ENCODE measurements at places on chromosomes 2 and 18.

GRCh38 chr2:187586011-187586641 lies 31.9 kb upstream of the TFPI start:
- peak; percentile 85 for DNase-seq

DNA sequence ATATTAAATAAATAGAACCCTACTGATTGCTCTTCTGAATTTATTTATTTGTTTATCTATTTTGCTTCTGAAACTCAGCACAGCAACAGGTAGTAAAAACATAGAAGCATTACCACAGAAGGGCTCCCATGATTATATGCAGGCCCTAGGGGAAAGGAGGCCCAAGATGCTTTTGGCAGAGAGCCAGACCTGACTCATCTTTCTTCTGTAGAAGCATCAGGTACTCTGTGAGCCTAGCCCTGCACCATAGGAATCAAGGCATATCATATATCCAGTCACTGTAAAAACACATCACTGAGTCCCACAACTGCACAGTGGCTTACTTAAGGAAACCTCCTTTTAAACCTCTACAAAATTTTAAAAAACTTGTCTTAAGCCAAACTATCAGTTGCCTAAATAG lies 1.8 kb downstream of the SCN9A start:
- DNase-seq = no peak

DNA sequence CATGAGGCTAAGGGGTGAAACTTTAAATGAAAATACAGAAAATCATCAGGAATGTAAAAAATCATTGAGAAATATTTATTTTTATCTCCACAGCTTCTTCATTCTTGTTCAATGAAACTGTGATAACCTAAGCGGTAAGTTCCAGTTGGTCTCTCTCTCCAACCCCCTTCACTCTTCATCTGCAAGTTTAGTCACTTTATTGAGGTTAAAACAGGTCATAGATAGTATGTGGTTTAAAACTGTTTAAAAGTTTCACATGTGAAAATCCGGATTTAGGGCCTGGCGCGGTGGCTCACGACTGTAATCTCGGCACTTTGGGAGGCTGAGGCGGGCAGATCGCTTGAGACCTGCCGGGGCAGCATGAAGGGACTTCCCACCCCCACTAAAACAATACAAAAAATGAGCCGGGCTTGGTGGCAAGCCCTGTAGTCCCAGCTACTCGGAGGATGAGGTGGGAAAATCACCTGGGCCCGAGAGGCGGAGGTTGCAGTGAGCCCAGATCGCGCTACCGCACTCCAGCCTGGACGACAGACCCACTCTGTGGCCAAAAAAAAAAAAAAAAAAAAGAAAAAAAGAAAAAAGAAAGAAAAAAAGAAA lies 1.6 kb upstream of the PHLPP1 start:
- DNase-seq = no peak

DNA sequence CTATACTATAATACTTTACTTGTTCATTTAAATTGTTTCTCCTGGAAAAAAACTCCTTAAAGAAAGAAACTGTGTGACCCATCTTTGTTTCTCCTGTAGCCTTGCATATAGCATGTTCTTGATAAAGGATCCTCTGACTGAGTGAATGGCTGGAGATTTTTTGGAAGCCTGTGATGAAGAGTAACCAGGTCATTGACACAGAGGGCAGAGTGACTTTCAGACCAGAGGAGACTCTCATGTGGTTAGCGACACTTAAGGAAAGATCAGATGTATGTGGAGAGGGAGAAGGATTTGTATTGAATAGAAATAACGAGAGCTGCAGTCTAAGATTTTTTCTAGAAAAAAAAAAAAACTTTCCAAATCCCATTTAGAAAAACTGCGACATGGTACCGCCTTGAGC lies 85.5 kb downstream of the TRIM43 start:
- no peak for DNase-seq

DNA sequence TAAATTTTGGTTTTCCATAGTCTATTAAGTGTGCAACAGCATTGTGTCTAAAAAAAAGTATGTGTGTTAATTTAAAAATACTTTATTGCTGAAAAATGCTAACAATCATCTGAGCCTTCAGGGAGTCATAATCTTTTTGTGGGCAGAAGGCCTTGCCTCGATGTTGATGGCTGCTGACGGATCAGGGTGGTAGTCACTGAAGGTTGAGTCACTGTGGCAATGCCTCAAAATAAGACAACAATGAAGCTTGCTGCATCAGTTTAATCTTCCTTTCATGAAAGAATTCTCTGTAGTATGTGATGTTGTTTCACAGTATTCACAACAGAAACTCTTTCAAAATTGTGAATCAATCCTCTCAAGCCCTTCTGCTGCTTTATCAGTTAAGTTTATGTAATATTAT lies 31.3 kb downstream of the HDHD2 start:
- DNase-seq = no peak

DNA sequence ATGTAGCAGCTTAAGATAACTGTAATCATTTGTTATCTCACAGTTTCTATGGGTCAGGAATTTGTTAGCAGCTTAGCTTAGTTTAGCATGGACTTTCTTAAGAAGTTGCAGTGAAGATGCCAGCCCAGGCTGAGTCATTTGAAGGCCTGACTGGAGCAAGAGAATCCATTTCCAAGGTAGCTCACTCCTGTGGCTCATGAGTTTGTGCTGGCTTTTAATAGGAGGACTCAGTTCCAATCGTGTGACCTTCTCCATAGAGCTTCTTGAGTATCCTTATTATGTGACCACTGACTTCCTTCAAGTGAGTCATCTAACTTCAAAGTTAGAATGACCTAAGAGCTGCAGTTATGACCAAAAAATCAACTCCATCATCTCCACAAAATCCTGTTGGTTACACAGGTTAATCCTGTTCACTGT lies 1.4 kb downstream of the GPATCH11 start:
- DNase-seq = peak; percentile 59

GRCh38 chr2:241632478-241633325 lies 4.3 kb downstream of the THAP4 start:
- no peak for DNase-seq

- no peak for DNase-seq
Observed at GRCh38 chr2:190318931-190319554, 583 bp downstream of the HIBCH start.

DNA sequence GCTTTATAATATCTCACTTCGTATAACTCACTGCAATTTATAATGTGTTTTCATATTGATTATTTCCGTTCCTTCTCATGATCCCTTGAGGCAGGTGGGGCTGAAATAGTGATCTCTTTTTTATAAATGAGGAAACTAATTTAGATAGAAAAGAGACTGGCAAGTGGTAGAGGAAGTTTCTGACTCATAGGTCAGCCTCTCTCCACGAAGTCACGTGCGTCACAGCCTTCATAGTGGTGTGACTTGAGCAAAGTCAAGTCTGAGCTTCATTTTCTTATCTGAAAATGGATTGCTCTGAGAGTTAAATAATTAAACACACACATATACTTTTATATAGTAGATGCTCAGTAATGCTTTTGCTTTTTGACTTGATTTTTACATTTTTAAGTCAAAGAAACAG lies 19.9 kb downstream of the ABCG5 start:
- DNase-seq = peak; percentile 86

DNA sequence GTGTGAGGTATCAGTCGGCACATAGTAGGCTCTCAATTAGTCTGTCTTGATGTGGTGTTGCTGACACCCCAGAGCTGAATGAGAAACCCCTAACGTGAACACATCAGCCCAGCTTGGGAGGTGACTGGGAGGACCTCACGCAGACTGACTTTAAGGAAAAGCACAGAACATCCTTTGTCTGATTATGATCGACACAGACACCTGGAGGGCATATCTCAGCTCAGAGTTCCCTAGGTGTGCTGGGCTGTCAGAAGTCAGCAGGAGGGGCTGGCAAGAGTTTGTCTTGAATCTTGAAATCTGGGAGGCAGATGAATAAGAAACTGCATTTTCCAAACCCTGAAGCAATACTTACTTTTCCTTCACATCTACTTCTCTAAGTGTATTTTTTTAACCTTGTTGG lies 16.8 kb upstream of the MYCN start:
- DNase-seq = no peak

DNA sequence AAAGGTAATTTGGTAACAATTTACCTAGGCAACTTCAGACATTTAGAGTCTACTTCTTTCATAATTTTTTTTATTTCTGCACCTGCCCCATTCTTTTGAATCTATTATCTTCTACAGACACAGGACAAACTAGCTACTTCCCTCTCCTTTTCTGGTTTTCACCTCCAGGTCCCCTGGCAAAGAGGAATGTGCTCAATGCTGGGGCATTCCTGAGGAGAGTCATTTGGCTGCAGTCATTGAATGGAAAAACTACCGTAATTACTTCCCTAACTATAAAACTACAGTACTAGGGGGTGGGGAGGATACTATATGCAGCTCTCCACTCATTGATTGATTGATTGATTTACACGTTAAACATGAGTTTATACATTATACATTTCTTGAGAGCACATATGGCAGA lies 11.2 kb upstream of the ARHGAP28 start:
- no peak for DNase-seq

DNA sequence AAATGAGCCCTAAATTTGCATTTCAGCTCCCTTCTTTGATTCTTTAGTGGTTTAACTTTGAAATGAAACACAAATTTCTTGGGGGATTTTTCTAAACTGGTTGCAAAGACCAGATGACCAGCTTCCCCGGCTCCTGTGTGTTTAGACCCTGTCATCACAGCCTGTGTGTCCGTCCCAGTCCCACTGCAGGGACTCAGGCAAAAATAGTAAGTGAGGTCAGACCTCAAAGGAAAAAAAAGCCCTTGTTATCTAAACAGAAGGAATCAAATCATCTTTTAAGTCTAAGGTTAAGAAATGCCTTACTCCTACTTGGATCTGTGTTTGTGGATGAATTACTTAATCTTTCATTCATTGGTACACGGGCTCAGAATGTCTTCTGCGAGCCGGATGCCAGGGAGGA lies 423.7 kb downstream of the LPIN1 start:
- peak; percentile 92 for DNase-seq

DNA sequence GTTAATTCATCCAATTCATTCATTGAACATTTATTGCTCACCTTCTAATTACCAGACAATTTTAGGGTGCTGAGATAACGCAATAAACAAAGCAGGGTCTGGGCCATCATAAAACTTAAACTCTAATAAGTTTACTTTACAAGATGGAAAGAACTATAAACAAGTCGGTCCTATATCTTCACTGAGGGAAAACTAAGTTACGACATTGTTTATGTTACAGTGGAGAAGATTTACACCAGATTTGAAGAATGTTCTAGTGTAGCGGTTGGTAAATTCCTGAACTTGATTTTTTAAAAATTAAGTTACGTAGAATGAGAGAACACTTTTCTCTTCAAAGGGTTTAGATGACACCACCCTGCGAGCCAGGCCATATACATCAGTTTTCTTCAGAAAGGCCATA lies 20.7 kb upstream of the FRZB start:
- no peak for DNase-seq

DNA sequence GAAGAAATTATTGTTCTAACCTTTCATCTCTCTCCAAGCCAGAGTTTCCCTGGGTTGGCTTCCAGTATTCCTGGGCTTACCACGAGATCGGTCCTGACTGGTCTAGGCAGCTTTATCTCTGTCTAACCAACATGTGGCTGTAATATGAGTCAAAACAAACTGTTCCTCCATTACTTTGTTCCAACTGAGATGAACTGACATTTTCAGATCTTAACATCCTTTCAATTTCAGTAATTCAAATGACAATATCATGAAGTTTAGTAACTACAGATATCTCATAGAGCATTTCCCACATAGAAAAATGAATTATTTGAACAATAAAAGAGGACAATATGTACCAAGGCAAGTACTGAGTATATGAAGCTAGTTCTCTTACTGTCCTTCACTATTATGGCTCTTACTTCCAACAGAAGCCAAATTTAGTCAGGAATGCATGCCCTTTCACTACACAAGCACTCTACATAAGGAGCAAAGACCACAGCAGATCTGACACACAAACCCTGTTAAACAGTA lies 15.5 kb downstream of the SLC25A12 start:
- no peak for DNase-seq

GRCh38 chr2:188042412-188042811 lies 249.3 kb upstream of the GULP1 start:
- no peak for DNase-seq

- DNase-seq = peak; percentile 78
Observed at GRCh38 chr2:117979911-117980701, 33.8 kb downstream of the CCDC93 start.

GRCh38 chr2:165876712-165877111 lies 76.9 kb downstream of the TTC21B start:
- DNase-seq = peak; percentile 30

DNA sequence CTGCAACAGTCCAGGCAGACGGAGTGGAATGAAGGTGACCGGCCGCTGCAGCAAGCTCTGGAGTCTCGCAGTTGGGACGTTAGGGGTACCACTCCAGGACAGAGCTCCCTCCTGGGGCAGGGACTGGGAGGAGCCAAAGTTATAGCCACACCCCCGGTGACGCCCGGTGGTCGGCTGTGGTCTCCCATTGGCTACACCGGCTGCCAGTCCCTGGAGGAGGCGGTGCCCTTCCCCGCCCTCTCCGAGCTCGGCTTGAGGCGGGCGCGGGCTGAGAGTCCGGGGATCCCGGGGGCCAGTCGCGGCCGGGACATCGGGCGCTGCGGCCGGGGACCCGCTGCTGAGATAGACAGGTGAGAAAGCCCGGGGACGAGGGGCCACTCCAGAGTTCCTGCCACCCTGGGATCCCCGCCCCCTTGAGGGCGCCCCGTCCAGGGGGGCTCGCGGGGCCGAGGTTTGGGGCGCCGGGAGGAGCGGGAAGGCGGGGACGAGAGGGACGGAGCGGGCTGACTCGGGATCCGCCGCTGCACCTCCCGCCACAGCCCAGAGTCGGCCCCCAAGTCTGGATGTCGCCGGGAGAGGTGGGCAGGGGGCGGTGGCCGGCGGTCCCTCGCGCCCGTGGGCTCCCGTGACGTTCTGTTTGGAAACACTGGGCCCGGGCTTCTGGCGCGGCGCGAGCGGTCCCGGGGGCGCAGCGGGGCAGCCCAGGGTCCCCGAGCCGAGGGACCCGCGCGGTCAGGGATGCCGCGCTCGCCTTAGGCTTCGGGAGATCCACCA lies at the start of gene PLEKHH2:
Gene PLEKHH2, plus strand, starts transcription at position 231 of the 774 bp plus-strand sequence. CDS start 7,414 bp downstream, outside the sequence.
- peak; percentile 66 for DNase-seq

GRCh38 chr18:54280220-54280569 lies 10.9 kb downstream of the POLI start:
- DNase-seq = no peak

GRCh38 chr2:146547236-146547635 lies 1297.6 kb upstream of the ACVR2A start:
- DNase-seq = no peak

DNA sequence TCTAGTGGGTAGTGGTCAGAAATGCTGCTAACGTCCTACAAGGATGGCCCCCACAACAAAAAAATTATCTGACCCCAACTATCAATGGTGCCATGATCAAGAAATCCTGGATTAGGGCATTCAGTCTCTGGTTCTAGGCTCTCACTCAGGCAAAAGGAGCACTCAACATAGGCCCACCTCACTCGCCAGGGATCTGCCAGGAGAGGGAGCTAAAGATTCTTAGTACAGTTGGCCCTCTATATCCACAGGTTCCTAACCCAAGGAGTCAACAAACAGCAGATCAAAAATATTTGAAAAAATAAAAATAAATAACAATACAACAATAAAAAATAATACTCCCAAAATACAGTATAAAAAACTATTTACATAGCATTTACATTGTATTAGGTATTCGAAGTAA lies 10.0 kb downstream of the SLC4A5 start:
- peak; percentile 16 for DNase-seq

GRCh38 chr2:130848526-130849210 lies 12.0 kb downstream of the ARHGEF4 start:
- no peak for DNase-seq

GRCh38 chr2:239608723-239609122 lies 207.9 kb upstream of the HDAC4 start:
- no peak for DNase-seq

GRCh38 chr2:29865512-29865911 lies 55.9 kb downstream of the ALK start:
- no peak for DNase-seq

All from inflammatory macrophage treated with lipopolysaccharide for 4 hours (primary cell).